Testis (tissue), 5 donors: ENCODE measurements at places on chromosomes 2 and 18.

DNA sequence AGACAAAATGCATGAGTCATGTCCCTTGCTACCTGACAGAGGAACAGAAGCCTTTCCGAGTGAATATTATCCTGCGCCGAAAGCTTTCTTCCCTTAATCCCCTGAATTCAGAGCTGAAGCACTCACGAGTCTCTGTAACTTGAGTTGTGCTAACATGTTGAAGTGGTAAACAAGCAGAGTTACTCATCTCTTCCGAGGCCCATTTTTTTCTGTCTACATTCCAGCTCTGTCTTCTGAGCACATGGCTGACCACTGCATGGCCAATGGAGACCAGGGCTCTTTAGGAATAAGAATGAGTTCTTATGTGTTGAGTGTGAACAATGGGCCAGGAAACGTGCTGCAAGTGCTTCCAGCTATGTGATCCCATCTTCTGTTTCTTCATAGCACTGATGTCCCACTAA, 73.1 kb upstream of the PID1 start:
- no peaks in the 10 kb centered on the region for H3K36me3 ChIP-seq
- H3K27me3 ChIP-seq = no peaks in the 10 kb centered on the region
- no peak overlapping the region for H3K27ac ChIP-seq
- DNase-seq = no peak

GRCh38 chr18:32919799-32920198, 147.0 kb upstream of the KLHL14 start:
- no peaks in the 10 kb centered on the region for H3K27me3 ChIP-seq
- H3K4me3 ChIP-seq = no peak overlapping the region
- H3K36me3 ChIP-seq = no peaks in the 10 kb centered on the region
- no peak overlapping the region for H3K27ac ChIP-seq
- no peaks in the 10 kb centered on the region for H3K4me1 ChIP-seq

DNA sequence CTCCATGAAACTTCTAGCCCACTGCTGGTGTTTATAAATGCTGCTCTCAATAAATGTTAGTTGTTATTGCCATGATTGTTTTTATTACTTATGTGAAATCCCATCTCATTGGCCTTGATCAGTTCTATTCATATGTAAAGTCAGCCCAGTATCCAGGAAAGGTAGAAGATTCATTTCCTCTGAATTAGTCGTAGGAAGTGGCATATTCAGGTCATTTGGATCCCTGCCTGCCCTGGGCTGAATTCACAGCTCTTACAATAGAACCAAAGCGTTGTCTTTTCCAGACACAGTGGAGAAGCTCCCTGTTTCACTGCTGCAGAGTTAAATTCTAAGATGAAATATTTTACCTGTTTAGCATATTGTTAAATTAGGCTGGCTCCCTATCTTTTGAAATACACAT, 70.3 kb downstream of the MAIP1 start:
- H3K4me1 ChIP-seq = no peaks in the 10 kb centered on the region
- no peak overlapping the region for H3K4me3 ChIP-seq
- H3K27me3 ChIP-seq = no peaks in the 10 kb centered on the region

GRCh38 chr2:44230378-44230777, 44.9 kb upstream of the SLC3A1 start:
- no peak overlapping the region for H3K4me3 ChIP-seq
- no peaks in the 10 kb centered on the region for H3K4me1 ChIP-seq
- no peaks in the 10 kb centered on the region for H3K27me3 ChIP-seq
- no peaks in the 10 kb centered on the region for H3K36me3 ChIP-seq

DNA sequence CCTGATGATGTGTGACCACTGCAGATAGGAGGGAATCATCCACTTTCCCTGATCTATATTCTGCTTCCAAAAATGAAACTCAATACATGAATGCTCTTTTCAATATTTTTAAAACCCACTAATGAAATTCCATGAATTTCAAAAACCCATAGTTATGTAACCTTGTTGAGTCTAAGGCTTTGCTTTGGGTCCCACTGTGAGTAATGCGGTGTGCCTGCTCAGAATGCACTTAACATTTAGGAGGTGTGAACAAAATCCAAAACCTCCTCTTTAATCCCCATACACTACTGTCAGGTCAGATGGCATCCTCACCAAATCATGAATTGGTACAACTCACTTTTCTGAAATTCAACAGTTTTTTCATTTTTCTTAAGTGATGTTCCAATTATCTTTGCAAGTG, 50.4 kb downstream of the CCDC93 start:
- no peak overlapping the region for H3K27ac ChIP-seq
- no peaks in the 10 kb centered on the region for H3K36me3 ChIP-seq
- DNase-seq = no peak
- H3K4me3 ChIP-seq = no peak overlapping the region
- no peaks in the 10 kb centered on the region for H3K27me3 ChIP-seq

DNA sequence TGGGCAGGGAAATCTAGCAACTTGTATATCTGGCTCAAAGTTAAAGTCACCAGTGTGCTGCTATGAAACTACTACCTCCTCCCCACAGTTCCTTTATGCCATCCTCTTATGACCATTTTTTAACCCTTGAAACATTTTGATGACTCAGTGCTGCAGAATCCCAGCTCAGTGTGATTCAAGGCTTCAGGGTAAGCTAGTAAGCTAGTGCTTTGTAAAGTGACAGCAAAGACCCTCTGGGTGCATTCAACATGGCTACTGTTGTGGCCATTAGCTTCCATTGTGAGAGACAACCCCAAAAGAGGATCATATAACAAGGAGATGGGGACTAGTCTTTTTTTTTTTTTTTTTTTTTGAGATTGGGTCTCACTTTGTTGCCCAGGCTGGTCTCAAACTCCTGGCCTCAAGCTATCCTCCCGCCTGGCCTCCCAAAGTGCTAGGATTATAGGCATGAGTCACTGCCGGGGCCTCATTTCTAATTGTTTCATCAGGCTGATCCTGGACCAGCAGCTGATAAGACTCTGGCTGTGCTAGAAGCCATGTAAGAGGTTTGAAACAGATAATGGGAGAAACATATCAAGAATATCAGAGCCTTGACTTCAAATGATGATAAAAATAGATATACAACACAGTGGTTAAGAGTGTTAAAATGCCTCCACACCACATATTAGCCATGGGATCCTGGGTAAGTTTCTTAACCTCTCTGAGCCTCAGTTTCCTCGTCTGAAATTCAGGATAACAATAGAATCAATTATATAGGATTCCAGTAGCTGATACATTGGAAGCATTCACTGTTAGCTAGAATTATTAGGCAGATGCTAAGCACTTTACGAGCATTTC, 65.7 kb upstream of the RTN4 start:
- no peaks in the 10 kb centered on the region for H3K27me3 ChIP-seq
- H3K36me3 ChIP-seq = no peaks in the 10 kb centered on the region
- no peak for DNase-seq
- H3K27ac ChIP-seq = no peak overlapping the region
- no peak overlapping the region for H3K4me3 ChIP-seq

GRCh38 chr2:230413479-230413878, 2.5 kb upstream of the SP100 start:
- H3K4me1 ChIP-seq = peaks cover 6% of the 10 kb centered on the region
- no peaks in the 10 kb centered on the region for H3K27me3 ChIP-seq
- DNase-seq = no peak
- no peaks in the 10 kb centered on the region for H3K36me3 ChIP-seq
- no peak overlapping the region for H3K27ac ChIP-seq

DNA sequence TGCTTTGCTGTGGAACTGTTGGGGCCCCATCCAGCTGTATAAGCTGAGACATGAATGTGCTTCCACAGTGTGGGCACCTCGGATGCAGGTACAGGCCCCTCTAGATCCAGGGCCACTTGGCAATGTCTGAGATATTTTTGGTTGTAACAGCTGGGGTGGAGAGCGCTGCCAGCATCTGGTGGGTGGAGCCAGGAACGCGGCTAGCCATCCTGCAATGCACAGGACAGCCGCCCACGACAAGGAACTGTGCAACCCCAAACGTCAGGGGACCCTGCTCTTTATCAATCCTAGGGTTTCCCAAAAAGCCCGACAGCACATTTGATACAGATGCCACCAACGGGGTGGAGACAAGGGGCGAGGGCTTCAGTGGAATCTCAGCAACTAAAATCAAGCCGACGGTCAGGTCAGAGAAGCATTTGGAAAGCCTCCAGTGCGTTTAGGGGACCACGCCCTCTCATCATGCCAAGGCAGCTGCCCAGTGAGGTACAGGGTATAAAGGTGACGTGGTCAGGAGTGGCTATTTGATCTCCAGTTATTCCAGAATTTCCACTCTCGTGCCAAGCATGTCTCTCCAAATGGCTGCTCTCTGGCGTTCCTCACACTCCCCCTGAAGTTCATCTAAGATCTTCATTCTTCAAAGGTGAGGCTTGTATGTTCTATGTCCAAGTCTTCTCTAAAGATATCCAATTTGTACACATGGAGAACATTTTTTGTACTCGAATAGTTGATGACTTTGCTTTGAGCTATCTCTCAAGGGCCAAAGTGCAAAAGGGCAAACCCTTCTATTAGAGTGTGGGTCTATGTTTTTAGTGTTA, 55.7 kb downstream of the LRRFIP1 start:
- H3K27me3 ChIP-seq = no peaks in the 10 kb centered on the region
- no peaks in the 10 kb centered on the region for H3K36me3 ChIP-seq
- no peak overlapping the region for H3K27ac ChIP-seq
- peaks cover 5% of the 10 kb centered on the region for H3K4me1 ChIP-seq
- no peak for DNase-seq
- no peak overlapping the region for H3K4me3 ChIP-seq

DNA sequence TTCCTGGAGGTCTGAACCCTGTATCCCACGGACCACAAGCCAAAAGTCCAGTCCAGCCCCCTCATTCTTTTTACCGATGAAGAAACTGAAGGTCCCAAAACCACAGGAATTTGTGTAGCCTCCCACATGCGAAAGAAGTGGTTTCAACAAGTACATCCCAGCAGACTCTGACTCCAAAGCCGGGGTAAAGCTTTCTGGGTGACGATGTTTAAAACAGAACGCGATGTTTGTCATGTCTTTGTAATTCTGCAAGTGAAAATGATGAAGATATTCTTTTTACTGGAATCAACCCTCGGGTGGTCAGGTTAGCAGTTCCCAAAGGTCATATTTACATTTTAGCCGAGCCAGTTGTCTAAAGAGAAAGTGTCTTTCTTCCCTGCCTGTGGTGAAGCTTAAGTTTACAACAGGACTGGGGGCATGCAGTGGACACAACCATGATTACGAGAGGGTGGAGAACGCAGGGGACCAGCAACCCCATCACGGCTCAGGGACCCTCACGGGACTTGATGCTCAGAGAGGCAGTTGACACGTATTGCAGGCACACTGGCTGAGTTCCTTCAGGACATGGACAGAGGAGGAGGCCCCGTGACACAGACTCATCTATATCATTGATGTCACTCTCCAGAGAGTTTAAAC, 17.8 kb upstream of the TMEM131 start:
- no peaks in the 10 kb centered on the region for H3K36me3 ChIP-seq
- no peak for DNase-seq
- H3K27me3 ChIP-seq = no peaks in the 10 kb centered on the region
- no peak overlapping the region for H3K27ac ChIP-seq

DNA sequence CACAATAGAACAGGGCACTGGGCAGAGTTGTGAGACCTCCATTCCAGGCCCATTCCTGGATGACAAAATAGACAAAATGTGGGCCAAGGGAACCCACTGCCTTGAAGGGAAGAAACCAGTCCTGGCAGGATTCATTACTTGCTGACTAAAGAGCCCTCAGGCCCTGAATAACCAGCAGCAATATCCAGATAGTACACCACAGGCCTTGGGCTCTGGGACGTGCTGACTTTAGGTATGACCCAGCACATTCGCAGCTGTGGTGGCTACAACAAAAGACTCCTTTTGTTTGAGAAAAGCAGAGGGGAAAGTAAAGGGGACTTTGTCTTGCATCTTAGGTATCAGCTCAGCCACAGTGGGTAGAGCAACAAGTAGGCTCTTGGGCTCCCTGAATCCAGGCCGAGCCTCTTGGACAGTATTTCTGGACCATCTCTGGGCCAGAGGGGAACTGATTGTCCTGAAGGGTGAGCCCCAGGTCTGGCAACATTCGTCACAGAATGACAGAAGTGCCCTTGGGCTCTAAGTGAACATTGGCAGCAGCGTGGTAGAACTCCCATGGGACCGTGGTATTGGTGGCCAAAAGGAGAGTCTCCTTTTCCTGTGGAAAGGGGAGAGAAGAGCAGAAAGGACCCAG, 89.9 kb upstream of the CD226 start:
- no peak for DNase-seq
- no peaks in the 10 kb centered on the region for H3K36me3 ChIP-seq
- no peak overlapping the region for H3K4me3 ChIP-seq
- H3K4me1 ChIP-seq = no peaks in the 10 kb centered on the region

- no peak overlapping the region for H3K4me3 ChIP-seq
- H3K36me3 ChIP-seq = no peaks in the 10 kb centered on the region
- no peak for DNase-seq
- no peak overlapping the region for H3K27ac ChIP-seq
Observed at GRCh38 chr2:122525336-122525735, 769.9 kb downstream of the TSN start.

DNA sequence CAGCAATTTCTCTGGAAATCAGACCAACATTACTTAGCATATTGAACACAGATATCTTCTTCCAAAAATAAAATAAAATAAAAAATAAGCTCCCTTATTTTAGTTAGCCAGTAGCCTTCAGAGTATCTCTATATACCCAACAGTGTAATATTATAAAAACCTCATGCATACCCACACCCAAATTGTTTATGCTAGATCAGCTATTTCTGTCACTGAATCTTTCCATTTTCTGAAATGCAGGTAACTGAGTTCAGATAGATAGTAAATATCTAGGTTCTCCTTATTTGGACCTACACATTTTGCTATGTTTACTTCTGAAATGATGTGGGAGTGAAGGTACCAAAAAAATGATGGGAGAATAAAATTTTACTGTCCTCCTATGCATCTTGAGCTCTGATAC, 39.9 kb downstream of the TTC21B start:
- no peaks in the 10 kb centered on the region for H3K27me3 ChIP-seq
- no peak overlapping the region for H3K4me3 ChIP-seq
- no peak for DNase-seq
- no peaks in the 10 kb centered on the region for H3K4me1 ChIP-seq

DNA sequence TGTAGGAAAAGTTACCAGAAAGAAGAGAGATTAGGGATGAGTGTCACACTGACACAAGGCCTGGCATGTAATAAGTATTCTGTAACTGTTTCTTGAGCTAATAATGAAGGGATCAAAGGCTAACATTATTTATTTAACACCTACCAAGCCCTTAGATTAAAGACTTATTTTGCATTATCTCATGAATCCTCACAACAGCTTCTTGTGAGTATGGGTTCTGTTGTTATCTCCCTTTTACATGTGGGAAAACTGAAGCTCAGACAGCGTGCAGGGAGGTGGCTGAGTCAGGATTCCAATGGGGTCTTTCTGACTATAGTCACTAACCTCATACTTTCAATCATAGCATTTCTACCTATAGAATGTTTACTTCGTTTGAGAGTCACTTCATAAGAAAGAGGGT, 79.0 kb upstream of the PROKR1 start:
- no peak overlapping the region for H3K4me3 ChIP-seq
- no peaks in the 10 kb centered on the region for H3K27me3 ChIP-seq
- H3K36me3 ChIP-seq = no peaks in the 10 kb centered on the region
- no peaks in the 10 kb centered on the region for H3K4me1 ChIP-seq

DNA sequence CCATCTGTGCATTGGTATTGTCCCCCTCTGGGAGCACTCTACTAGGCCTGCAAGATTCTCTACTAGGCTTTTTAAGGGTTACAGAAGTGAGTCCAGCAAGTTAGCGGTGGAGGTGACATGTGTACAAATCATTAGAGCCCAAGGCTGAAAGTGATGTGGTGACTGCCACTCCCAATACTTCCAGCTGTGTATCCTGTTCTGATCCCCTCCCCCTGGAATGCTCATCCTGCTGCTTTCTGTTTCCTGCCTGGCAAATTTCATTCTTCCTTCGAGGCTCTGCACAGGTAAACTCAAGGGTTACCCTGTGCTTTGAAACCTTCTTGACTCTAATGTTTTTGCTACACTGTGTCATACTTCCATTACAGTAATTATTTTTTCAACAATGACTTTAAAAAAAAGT, 258.5 kb upstream of the REV1 start:
- no peak for DNase-seq
- no peak overlapping the region for H3K27ac ChIP-seq
- no peaks in the 10 kb centered on the region for H3K4me1 ChIP-seq
- H3K27me3 ChIP-seq = no peaks in the 10 kb centered on the region
